ENCODE measurements at places on chromosomes 16 and 17.

GRCh38 chr17:44754276-44754675 lies 4.5 kb upstream of the ADAM11 start:
- no peak for DNase-seq

DNA sequence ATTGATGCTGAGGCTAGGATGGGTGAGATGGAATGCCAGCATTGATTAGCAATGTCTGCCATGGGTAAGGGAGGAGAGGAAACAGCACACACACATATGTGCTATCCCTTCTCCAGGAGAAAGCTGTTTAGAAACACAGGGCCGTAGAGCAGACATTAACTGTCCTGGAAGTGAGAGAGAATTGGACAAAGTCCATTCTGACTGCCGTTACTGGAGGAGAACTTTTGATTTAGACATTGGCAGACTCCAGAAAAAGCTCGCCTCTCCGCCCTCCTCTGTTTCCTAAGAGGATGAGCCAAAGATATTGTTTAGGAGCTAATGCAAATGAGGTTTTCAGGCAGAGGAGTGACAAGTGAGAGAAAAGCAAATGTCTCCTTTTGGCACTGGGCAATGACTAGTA lies 237.0 kb downstream of the HAPSTR1 start:
- DNase-seq, result no peak

DNA sequence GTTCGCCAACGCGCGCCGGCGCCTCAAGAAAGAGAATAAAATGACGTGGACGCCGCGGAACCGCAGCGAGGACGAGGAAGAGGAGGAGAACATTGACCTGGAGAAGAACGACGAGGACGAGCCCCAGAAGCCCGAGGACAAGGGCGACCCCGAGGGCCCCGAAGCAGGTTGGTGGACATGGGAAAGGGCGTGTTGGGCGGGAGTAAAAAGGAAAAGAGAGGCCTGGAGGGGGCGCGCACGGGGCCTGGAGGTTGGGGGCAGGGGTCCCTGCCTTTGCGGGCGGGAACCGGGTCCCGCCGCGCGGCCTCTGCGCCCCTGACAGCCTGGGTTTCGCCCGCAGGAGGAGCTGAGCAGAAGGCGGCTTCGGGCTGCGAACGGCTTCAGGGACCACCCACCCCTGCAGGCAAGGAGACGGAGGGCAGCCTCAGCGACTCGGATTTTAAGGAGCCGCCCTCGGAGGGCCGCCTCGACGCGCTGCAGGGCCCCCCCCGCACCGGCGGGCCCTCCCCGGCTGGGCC lies 2.1 kb downstream of the IRX5 start:
- DNase-seq, result no peak

- DNase-seq, result no peak
These were observed 7.6 kb downstream of the PER1 start for GRCh38 chr17:8144401-8145231.

DNA sequence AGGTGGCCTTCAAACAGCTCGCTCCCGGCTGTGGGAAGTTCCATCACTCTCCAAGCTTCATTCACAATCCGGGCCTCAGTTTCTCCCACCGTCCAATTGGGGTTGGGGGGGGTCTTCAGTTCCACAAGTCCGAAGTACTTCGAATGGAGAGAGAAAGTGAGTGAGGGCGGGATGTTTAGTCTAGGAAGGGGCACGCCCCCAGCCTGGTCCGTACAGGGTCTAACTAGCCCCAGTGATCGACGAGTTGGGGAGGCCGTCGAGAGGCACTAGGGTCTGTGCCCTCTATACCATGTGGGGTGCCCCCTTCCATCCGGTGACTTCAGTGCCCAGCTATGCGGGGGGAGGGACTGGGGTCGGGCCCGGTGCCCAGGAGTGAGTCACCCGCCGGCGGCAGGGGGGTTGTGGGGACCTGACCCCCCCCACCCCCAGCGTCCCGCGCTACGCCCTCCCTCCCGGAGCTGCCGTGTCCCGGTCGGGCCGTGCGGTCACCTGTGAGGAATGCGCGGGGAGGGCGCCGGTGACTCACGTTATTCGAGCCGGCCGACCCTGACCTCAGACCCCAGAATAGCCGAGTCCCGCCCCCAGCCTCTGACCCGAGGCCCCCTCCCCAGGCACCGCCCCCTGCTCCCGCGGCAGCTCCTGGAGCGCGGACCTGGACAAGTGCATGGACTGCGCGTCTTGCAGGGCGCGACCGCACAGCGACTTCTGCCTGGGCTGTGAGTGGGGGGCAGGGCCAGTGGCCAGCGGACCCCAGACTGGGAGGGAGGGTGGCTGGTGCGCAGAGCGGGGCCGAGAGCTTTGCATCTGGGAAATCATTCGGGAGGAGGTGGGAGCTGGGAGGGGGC lies 658 bp downstream of the TNFRSF12A start:
- DNase-seq, result peak; percentile 91

DNA sequence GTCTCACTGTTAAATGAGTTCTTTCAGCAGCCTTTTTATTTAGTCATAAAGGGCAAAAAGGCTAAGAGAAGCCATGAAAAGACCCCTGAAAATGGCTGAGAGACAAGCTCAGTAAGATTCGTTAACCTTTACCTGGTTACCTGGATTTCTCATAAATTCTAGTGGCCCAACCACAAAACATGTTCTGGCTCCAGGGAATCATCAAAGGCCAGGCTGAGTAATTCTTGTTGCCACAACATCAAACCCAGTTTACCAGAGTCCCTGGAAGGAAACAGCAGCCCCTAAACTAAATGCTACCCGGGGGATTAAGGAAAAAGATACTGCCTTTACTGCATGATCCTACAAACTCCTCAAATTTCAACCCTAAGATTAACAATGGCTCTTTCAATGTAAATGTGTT lies 15.8 kb downstream of the CYTH1 start:
- no peak for DNase-seq

- no peak for DNase-seq
These were observed 8.3 kb upstream of the NLRC5 start for GRCh38 chr16:56980792-56981724.

DNA sequence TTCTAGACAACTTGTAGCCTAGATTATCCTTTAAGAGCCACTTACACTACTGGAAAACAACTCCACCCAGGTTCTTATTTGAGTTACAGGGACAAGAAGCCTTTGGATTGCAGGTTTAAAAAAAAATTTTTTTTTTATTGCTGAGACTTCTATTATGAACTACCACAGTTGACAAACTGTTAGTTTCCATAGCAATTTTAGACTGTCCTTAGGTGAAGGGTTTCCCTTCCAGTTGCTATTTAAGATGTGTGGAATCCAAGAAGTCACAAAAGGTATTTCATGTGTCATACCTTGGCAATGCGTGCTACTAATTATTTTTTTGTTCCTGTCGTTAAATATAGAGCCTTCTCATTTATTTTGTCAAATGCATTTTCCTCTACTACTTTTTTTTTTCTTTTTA lies 253.2 kb downstream of the PRKCA start:
- DNase-seq, result peak; percentile 27

- DNase-seq, result peak; percentile 57
These were observed 57.7 kb upstream of the MAP3K14 start for GRCh38 chr17:45374501-45374900.

DNA sequence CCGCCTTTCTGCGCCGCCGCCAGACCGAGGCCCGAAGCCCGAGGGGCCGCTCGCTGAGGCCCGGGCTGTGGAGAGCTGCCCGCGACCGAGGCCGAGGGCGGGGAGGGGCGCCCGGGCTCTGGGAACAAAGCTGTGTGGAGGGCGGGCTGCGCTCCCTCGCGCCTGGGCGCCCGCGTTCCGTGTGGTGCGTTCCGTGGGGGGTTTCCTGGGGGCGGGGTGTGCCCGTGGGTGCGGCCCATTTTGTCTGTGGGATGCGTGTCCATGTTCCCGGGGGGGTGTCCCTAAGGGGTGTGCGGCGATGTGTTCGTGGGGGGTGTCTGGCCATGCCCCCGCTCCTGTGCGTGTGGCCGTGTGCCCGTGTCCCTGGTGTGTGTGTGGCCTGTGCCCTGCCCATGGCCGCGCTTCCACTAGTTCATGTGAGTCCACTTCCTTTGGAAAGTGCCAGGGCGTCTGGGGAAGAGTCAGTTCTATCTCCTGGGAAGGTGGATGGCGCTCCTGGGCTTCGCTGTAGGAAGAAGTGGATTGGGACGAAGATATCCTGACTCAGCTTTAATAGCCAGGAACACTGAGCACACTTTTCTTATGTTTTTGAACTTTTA lies 520 bp downstream of the JPT2 start:
- peak; percentile 58 for DNase-seq

DNA sequence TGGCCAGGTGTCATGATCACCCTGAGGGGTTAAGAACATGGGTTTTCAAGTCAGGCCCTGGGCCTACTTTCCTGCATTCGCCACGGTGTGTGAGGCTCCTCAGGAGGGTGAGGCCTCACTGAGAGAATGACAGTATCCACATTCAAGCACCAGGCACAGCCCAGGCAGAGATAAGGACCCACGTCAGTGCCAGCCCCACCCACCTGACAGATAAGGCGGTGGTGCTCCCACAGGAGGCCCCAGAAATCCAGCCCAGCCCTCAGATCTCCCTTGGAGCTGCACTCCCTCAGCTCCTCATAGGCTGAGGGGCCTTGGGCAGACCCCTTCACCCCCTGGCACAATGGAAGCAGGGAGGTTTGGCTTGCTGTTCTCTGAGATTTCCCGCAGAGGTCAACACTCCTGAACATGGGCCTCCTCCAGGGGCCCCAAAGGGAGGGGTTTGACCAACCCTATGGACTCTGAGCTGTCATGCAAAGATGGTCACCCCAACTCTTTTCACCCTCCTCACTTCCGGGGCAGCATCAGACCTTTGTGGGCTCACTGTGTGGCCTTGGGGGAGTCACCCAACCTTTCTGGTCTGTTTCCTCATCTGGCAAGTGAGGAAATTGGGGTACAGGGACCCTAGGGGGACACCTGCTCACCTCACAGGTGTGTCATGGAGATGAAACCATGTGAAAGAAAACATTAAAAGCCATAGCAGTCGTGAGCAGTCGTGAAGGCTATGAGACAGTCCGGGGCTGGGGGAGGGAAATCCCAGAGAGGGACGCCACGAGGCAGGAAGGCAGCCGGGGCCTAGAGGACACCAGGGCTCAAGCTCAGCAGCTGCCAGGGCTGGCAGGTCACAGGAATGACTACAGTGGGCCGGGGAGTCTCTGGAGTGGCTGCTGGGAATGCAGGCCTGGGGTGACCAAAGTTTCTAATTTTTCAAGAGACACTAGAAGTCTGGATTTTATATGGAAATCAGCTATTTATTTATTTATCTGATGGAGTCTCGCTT lies 15.4 kb downstream of the PLLP start:
- no peak for DNase-seq

- DNase-seq, result no peak
These were observed 52.8 kb downstream of the GSG1L start for GRCh38 chr16:28010671-28011070.

GRCh38 chr16:53626161-53626560 lies 77.5 kb downstream of the RPGRIP1L start:
- no peak for DNase-seq

DNA sequence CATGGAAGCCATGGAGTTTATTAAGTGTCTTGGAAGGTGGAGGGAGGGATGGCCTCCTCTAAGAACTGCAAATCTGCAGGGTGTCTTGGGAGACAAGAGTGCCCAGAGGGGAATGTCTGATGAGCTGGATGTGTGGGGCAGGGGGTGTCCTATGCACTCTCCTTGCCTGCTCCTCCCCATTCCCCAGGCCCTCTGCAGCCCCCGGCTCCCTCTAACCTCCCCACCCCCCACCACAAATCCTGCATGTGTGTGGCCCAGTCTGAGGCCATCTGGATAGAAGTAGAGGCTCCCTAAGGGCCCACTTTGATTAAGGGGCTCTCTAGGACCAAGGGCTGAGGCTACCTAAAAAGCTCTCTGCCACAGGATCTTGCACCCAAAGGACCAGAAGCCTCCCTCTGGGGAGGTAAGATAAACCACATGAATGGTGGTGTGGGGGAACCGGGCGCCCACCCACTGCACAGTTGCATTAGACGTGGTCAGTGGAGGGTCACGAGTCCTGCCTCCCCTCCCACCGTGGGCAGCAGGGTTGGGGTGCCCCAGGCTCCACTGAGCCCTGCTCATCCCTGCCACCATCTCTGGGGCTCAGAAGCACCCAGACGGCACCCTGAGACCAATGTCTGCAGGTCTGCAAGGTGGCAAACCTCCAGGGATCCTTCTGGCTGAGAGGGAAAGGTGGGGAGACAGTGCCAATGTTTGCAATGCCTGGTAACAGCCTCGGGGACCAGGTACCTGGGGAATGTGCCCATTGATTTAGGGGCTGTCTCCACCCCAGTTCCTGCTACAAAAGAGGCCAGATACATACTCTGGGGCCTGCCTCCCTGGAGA lies 618 bp downstream of the AANAT start:
- DNase-seq, result no peak

DNA sequence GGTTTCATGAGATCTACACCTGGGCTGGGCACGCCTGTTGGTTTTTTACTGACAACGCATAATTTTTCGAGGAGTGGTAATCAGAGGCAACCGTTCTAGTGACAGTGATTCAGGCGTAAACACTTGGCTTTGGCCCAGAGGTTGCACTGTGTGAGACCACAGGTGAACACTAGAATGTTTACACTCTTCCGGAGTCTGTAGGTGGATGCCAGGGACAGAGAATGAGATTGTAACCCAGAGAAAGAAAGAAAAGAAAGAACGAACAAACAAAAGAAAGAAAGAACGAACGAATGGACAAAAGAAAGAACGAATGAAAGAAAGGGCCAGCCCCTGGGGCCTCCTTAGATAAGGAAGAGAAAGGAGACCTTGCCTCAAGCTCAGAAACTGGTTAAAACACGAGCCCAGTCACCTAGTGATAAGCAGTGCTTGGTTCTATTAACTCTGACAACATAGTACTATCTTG lies 113.2 kb downstream of the PRKCB start:
- DNase-seq, result no peak

DNA sequence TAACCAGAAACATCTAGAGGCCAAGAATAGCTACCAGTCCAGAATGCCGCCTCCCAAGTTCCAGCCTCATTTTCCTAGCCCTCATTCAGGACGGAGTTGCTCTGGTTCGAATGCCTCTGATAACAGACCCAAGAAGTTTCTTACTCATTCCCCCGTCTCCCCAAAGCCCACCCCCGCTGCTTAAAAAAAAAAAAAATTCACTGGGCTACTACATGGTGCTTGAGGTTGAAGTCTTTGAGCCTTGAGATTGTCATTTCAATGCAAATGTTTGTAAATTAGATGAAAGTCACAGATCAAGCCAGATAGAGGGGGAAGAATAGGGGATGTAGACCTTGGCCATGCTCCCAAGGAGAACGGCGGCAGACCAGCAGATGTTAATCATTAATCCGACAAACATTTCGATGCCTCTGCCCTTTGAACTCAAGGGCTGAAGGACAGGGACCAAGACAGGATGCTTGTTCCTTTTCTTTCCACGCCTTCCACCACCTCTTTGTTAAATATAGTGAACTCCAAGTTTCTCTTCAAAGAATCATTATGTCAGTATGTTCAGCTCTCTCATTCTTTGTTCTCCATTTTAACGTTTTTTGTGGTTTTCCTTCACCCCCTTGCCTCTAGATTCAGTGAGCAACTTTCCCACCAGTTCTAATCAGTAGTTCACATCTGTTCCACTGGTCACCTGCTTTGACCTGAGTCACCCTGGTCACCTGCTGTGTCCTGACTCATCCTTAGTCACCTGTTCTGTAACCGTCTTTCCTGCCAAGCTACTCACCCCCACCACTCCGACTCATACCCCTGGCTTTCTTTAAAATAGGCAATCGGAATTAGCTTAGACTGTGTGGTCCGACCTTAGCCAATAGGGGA lies 190.3 kb downstream of the CPPED1 start:
- DNase-seq, result peak; percentile 53

GRCh38 chr16:73483076-73483791 lies 435.3 kb upstream of the ZFHX3 start:
- no peak for DNase-seq

Measured in EH (cell line).